ENCODE measurements at places on chromosomes 2 and 18.

- no peak for DNase-seq
Measured at GRCh38 chr18:26764586-26764985, 100.9 kb downstream of the AQP4 start.

GRCh38 chr2:70807102-70807827 lies 13.1 kb downstream of the CLEC4F start:
- no peak for DNase-seq

DNA sequence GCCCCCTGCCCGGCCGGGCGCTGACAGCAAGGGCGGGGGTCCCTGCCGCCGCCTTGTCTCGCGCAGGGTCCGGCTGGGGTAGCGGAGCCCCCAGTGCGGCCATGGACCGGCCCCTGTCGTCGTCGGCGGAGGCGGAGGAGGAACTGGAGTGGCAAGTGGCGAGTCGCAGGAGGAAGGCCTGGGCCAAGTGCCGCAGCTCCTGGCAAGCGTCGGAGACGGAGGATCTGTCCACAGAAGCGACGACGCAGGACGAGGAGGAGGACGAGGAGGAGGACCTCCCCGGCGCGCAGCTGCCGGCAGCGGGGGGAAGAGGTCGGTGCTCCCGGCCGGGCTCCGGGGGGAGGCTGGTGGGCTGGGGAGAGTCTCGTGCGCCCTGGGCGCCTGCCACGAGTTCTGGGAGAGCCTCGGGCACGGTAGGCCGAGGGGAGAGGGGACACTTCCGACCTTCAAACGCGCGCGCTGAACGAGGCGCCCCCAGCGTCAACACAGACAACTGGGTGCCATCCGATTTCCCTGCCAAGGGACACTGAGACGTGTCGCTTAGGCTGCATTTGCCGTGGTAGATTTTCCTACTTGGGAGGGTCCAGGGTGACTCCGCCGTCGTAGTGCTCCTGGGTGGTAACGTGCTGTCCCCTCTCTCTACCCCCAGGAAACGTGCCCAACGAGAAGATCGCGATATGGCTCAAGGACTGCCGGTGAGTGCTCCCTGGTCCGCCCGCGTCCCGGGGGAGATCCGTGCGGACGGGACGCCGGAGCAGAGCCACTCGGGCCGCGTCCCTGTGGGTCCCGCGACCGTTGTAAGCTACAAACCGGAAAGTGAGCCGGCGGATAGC lies 652 bp downstream of the ITPRID2 start:
- peak; percentile 81 for DNase-seq

DNA sequence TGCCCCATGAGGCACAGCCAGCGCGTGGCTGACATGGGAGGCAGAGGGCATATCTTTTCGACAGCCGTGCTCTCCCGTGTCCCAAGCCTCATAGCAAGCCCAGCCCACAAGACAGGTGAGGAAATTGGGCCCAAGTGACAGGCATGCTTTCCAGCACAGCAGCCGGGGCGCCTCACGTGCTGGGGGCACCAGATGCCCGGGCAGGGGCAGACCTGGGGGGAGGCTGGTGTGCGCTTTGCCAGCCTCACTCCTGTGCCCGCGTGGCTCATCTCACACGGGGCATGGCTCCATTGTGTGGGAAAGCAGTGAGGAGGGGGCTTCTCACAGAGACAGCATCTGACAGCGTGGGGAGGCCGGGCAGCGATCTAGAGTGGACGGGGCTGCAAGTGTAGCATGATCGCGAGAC lies 93.2 kb downstream of the USP40 start:
- DNase-seq, result peak; percentile 51

DNA sequence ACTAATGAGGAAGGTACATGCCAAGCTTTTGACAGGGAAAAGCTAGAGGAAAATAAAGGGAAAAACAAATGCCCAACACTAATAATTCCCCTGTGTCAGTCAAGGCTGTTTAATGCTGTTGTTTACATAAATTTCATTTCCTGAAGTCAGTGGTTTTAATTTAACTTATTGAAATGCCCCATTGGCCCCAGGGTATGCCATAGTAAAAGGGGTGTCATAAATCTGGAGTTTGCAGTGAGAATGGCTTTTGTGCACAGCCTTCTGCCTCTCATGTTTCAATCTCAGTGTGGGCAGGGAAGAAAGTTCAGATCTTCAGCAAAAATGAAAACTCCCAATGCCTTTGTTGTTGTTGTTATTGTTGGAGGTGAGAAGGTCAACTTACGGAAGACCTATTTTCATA lies 550.1 kb upstream of the DCC start:
- no peak for DNase-seq

DNA sequence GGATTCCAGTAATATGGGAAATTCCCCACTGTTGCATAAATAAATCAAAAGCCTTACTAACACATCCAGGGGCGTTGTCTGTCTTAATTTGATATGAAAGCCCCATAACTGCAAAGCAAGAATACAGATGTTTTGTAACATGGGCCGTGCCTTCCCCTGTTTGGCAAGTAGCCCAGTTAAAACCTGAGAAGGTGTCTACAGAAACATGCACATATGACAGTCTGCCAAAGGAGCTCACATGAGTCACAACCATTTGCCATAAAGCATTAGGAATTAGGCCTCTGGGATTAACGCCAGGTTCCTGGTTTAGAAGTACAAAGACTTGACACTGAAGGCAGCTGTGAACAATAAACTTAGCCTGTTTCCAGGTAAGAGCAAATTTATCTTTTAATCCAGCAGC lies 43.1 kb upstream of the LONRF2 start:
- DNase-seq, result no peak

DNA sequence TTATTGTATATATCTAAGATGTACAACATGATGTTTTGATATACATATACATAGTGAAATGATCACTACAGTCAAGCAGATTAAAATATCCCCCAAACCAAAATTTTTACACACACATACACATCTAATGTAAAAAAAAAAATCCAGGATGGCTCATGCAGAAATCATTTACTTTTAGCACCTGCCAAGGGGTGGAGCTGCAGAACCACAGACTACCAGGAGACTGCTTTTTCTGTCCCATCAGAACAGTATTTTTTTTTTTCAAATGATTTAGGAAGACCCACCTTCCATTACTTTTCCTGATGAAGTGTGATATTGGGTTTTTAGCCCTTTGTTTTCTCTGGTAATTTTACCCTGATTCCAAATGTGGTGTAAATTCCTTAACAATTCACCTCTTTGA lies 61.9 kb downstream of the AQP4 start:
- DNase-seq, result no peak

DNA sequence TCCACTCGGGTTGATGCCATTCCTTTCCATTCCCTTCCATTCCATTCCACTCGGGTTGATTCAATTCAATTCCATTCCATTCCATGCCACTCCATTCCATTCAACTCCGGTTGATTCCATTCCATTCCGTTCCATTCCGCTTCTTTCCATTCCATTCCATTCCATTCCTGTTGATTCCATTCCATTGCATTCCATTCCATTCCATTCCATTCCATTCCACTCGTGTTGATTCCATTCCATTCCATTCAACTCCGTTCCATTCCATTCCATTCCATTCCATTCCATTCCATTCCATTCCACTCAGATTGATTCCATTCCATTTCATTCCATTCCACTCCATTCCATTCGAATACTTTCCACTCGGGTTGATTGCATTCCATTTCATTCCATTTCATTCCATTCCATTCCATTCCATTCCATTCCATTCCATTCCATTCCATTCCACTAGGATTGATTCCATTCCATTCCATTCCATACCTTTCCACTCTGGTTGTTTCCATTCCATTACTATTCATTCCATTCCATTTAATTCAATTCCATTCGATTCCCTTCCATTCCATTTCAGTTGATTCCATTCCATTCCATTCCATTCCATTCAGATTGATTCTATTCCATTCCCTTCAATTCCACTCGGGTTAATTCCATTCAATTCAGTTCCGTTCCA lies 1141.8 kb downstream of the RPIA start:
- DNase-seq, result no peak

- DNase-seq, result no peak
Measured at GRCh38 chr2:237642038-237642734, 14.8 kb downstream of the LRRFIP1 start.

DNA sequence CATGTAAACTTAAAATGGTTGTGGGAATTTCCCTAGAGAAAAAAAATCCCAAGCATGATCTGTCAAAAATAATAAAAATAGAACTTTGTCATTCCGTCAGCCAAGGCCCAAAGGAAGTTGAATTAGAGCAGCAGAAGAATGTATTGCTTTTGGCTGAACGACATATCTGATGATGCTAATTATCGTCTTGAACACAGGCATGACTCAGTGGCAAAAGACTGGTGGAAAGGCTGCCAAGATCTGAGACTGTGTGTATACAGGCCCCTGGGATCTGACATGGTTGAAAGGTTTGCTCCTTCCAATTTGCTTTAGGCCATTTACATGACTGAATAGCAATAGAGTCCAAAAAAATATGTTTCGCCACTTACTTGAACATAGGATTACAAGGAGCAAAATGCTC lies 1057.1 kb upstream of the CRIM1 start:
- no peak for DNase-seq

GRCh38 chr18:79476031-79476917 lies 80.5 kb downstream of the NFATC1 start:
- no peak for DNase-seq

DNA sequence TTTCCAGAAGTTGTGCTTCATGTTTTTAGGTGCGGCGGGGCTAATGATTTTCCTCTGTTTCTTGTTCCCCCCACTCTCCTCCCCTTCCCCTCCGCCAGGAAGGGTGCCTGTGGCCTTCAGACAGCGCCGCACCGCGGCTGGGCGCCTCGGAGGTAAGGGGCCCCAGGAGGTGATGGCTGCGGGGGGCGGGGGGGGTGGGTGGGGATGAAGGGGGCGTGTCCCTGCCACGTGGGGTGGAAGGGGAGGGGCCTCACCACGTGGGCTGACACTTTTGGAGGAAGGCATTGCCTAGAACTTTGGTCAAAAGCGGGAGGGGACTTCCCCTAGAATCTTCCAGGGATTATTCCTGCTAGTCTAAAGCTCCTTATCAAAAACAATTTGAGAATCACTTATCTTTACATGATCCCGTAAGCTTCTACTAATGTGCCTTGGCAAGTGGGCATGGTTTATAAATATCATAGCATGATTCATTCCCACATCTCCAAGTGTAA lies 83.1 kb downstream of the FAM210A start:
- DNase-seq, result no peak

- no peak for DNase-seq
Measured at GRCh38 chr2:27707462-27708256, 44.0 kb downstream of the SLC4A1AP start.

DNA sequence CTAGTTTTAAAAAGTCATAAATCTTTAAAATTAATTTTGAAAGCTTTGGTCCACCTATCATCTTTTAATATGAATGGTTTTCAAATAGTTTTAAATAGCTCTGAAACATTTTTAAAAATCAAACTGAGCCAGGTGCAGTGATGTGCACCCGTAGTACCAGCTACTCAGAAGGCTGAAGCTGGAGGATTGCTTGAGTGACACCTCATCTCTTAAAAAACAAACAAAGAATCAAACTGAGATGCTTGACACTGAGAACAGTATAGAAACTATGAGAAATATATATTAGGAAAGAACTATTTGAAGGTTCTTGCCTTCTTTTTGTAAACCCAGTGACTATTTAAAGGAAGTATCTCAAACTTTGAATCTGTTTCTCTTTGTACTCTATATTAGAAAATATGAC lies 67.4 kb downstream of the BARD1 start:
- no peak for DNase-seq

- no peak for DNase-seq
Measured at GRCh38 chr2:142044197-142044596, 86.6 kb downstream of the LRP1B start.

GRCh38 chr18:2840521-2840920 lies 6.3 kb upstream of the EMILIN2 start:
- no peak for DNase-seq

GRCh38 chr2:168573128-168573903 lies 117.2 kb downstream of the CERS6 start:
- no peak for DNase-seq

- peak; percentile 65 for DNase-seq
Measured at GRCh38 chr2:84888401-84889276, 7.8 kb upstream of the TRABD2A start.

DNA sequence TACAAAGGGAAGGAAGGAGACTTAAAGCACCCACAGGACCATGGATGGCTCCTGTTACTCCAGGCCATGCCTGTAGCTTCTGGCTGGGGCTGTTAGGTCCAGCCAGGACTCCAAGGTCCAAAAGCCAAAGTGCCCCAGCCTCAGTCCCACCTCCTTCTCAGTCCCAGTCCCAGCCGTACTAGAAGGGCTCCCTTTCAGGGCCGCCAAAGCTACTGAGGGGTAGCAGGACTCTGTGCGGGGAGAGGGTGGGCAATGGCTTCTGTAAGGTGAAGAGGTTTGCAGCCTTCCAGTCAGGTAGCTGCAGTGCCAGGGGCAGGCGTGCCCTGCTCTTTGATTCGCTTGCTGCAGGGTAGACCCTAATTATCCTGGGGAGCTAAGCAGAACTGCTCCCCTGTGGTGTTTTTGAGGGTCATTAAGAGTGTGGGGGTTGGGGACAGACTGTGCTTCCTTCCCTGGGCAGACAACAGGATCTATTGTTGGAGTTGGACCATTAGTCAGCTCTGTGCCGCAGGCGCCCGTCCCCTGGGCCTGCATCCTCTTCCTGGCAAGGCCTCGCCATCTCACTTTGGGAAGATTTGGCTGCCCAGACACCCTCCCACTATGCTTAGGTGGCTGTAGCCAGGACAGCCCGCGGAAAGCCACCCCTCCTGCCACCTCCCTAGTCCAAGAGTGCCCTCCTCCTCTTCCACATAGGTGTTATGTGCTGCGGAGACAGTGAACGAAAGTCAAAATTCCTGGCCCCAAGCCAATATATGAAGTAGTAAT lies 118.8 kb downstream of the ZBTB7C start:
- peak; percentile 33 for DNase-seq

- no peak for DNase-seq
Measured at GRCh38 chr2:208363485-208363884, 43.1 kb upstream of the PTH2R start.

GRCh38 chr2:180203972-180204371 lies 196.9 kb upstream of the CWC22 start:
- no peak for DNase-seq

DNA sequence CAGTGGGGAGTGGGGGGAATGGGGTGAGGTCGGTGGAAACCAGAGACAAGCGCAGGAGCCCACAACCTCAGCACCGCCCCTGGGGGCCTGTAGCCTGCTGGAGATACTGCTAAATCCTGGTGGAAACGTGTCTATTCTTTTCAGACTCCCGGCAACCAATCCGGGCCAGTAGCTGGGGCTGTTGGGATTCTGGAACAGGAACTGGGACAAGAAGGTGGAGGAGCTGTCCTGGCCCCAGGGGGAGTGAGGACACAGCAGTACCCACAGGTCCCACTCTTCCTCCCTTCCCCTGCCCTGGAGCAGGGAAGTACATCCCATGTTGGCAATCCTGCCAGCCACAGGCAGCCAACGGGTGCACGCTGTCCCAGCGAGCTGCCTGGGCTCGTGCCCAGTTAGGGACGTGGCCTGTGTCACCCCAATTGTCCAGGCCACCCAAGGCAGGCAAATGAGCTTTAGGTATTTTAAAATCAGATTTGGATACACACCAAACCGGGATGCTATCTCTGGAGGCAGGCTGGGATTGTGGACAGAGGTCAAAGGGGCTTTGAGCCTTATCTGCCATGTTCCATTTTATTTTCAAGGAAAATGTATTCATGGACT lies 51.8 kb downstream of the HS1BP3 start:
- DNase-seq, result no peak

- DNase-seq, result peak; percentile 42
Measured at GRCh38 chr2:95019572-95019971, 5.9 kb upstream of the MAL start.

All from activated CD8-positive, alpha-beta memory T cell treated with anti-CD3 and anti-CD28 coated beads, Interleukin-2, amount 50 U/mL, for 48 hours (primary cell).